ENCODE measurements at places on chromosomes 6 and 20. TPM values are rescaled to one million over a fixed set of nuclear protein-coding genes. Genes with fewer than 3 reads are reported as not detected.

The DAAM2 gene
- total RNA-seq = not detected

The PRND gene
- total RNA-seq = not detected

The TCF15 gene
- not detected for total RNA-seq

- DNase-seq = no peak
- no peaks in the 10 kb centered on the region for H3K27me3 ChIP-seq
- H3K36me3 ChIP-seq = no peaks in the 10 kb centered on the region
- no peak overlapping the region for H3K27ac ChIP-seq
These were observed 56.4 kb upstream of the VSTM2L start for GRCh38 chr20:37846573-37846972.

The ARFGAP1 gene
- 146 TPM for total RNA-seq

DNA sequence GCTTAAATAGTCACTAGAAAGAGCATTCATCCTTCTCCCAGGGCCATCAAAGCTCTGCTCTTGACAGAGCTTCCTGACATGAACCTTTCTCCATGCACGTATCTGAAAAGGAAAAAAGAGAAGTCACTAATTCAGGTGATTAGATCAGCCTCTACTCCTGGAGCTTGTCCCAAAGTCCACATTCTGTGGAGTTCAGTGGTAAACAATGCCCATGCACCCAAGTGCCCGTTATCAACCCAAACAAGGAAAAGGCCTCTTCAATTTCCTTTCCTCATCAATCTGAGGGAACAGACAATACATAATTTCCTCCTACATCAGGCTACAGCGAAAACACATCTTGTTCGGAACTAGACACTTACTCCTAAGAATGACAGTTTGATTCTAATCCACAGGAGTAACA is 129.2 kb upstream of the PCSK2 start:
- no peaks in the 10 kb centered on the region for H3K36me3 ChIP-seq
- H3K27me3 ChIP-seq = no peaks in the 10 kb centered on the region

DNA sequence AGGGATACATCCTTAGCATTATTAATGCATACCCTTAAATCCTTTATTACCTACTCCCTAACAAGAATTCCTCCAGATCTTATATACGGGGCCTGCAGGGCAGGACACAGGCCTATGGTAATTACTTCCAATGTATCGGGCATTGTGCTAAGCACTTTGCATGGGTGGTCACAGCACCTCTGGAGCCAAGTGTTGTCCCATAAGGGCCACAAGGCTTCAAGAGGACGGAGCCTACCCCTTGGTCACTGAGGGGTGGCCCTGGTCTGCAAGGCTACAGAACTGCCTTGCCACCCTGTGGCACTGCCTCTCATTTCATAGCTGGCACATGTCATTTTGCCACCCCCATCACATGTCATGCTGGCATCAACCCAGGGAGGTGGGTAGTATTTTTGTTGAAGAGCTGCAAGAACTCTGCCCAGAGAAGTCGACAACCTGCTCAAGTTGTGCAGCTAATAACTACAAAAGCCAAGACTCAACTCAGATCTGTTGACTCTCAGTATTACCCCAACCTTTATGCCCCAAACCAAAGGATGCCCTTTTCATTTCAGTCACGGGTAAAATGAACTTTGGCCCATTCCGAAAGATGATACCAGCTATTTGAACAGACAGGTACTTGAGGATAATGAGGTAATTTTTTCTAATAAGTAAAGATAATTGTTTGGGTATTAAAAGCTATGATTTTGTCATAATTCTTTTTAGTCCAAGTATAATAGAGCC is 144.1 kb upstream of the AKAP12 start:
- H3K27ac ChIP-seq = no peak overlapping the region
- peaks cover 18% of the 10 kb centered on the region for H3K4me1 ChIP-seq
- H3K27me3 ChIP-seq = no peaks in the 10 kb centered on the region
- H3K36me3 ChIP-seq = peaks cover 26% of the 10 kb centered on the region

The RAET1E gene
- total RNA-seq = 0.22 TPM

GRCh38 chr6:31126396-31127175 is 6.3 kb upstream of the CDSN start:
- H3K27me3 ChIP-seq = no peaks in the 10 kb centered on the region
- peaks cover 59% of the 10 kb centered on the region for H3K4me1 ChIP-seq
- peak overlapping the region; percentile 56 for H3K27ac ChIP-seq
- H3K36me3 ChIP-seq = peaks cover 41% of the 10 kb centered on the region
- no peak for DNase-seq

GRCh38 chr20:4918473-4918872 is 82.8 kb downstream of the SLC23A2 start:
- H3K27me3 ChIP-seq = no peaks in the 10 kb centered on the region
- DNase-seq = no peak
- H3K4me3 ChIP-seq = no peak overlapping the region
- H3K4me1 ChIP-seq = no peaks in the 10 kb centered on the region

GRCh38 chr20:40313730-40314129 is 375.3 kb downstream of the MAFB start:
- H3K27me3 ChIP-seq = peaks cover 34% of the 10 kb centered on the region
- no peaks in the 10 kb centered on the region for H3K4me1 ChIP-seq
- H3K4me3 ChIP-seq = no peak overlapping the region

DNA sequence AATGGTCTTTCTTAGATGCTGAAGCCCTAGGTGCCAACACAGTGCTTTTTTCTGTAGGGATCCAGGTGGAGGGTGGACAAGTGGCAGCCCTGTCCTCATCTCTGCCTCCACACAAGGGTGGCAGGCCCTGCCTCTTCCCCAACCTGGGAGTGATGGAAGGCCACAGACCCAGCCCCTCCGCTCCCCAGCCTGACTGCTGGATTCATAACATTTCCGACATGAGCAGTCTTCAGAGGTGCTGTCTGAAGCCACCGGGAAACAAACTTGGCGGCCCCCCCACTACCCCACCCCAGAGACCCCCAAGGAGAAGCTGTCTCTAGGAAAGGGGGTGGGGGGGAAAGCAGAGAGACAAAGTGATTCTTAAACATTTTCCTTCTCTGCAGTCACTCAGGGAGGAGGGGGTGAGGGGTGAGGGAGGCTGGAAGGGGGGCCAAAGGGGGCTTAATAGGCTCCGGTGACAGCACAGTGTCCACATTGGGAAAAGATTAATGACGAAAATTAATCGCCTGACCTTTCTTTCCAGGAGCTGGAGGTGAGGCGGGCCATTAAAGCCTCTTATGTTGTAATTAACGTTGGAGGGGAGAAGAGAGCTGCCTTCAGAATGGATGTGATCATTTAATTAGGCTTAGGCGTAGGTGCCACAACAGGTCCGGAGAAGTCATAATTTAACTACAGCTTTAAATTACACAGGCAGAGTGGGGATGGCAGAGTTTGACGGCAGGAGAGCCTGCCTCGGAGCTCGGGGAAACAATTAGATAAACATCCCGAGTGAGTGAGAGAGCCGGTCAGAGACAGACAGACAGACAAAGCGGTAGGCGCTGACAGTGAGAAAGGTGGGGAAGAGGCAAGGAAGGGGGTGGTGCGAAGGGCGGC is 76.8 kb upstream of the FOXP4 start:
- peak overlapping the region; percentile 2 for H3K27ac ChIP-seq
- no peaks in the 10 kb centered on the region for H3K36me3 ChIP-seq
- peak overlapping the region; percentile 61 for H3K4me3 ChIP-seq
- peaks cover 10% of the 10 kb centered on the region for H3K4me1 ChIP-seq
- DNase-seq = no peak

DNA sequence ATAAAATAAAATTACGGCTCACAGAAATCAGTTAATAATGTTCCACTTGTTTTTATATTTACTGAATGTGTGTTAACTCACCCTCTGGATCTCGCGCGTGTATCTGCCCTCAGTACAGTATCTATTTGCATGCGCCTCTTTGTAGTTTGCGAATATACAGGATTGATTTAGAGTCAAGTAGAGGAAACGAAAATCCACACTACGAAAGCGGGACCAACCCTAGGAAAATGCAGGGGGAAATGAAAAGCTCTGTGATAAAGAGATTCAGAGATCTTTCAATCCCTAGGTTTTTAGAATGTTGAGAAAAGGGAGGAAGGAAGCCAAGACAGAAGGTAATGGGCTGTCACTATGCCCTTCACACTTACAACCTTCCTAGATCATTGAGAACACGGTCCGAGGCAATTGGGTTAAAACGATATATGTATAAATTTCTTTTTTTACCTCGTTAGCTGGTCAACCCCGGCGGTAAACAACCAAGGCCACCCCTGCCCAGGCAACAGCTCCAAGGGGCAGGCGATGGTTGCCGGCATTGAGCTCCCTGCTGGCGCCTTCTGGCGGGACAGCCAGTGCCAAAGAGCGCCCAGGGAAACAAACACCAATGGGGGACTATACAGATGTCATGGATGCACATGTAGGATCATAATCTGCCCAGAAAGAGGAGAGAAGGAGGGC is 792 bp upstream of the FUT9 start:
- DNase-seq = peak; percentile 22
- H3K36me3 ChIP-seq = peaks cover 17% of the 10 kb centered on the region
- peak overlapping the region; percentile 72 for H3K4me3 ChIP-seq

GRCh38 chr20:64113444-64113775 is 6.0 kb upstream of the NPBWR2 start:
- H3K36me3 ChIP-seq = no peaks in the 10 kb centered on the region
- no peak overlapping the region for H3K27ac ChIP-seq
- DNase-seq = no peak
- no peaks in the 10 kb centered on the region for H3K4me1 ChIP-seq
- peaks cover 82% of the 10 kb centered on the region for H3K27me3 ChIP-seq

- no peak overlapping the region for H3K4me3 ChIP-seq
- no peak overlapping the region for H3K27ac ChIP-seq
- no peak for DNase-seq
- peaks cover 33% of the 10 kb centered on the region for H3K27me3 ChIP-seq
- H3K4me1 ChIP-seq = no peaks in the 10 kb centered on the region
These were observed 73.8 kb upstream of the ECI2 start for GRCh38 chr6:4209196-4209595.

DNA sequence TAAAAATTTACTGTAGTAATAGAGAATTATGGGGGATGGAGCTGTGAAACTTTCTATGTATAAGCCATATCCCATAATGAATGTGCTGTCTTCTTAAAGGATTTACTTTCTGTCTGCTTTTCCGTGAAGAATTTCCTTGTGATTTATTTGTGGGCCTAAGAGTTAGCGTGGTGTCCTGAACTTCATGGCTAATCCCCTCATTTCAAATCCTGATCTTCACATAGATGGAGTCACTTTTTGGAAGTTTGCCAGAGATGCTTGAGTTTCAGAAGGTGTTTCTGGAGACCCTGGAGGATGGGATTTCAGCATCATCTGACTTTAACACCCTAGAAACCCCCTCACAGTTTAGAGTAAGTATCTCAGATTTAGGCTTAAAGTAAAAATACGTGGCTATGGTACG is 19.4 kb upstream of the CLDN20 start:
- no peak overlapping the region for H3K27ac ChIP-seq
- H3K4me1 ChIP-seq = no peaks in the 10 kb centered on the region
- H3K36me3 ChIP-seq = peaks cover 21% of the 10 kb centered on the region

- H3K27me3 ChIP-seq = no peaks in the 10 kb centered on the region
- no peaks in the 10 kb centered on the region for H3K36me3 ChIP-seq
- DNase-seq = no peak
These were observed 266.7 kb upstream of the FLRT3 start for GRCh38 chr20:14604143-14604542.

- no peaks in the 10 kb centered on the region for H3K27me3 ChIP-seq
- no peaks in the 10 kb centered on the region for H3K36me3 ChIP-seq
- H3K27ac ChIP-seq = no peak overlapping the region
- no peak for DNase-seq
These were observed 10.9 kb downstream of the IL20RA start for GRCh38 chr6:137033828-137034227.

The MATN4 gene
- total RNA-seq = 0.17 TPM

DNA sequence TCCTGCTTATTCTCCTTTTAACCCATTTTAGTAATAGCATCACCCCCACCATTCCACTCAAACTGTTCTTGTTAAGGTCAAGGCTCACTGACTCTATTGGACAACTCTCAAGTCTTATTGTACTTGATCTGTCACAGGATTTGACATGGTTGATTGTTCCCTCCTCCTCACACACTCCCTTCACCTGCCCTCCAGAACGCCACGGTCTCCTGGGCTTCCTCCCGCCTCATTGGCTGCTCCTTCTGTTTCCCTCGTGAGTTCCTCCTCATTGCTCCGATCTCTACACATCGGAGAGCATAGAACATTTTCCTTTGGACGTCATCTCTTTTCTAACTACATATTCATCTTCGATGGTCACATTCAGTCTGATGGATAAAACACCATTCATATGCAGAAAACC is 55.1 kb downstream of the STMND1 start:
- no peak overlapping the region for H3K4me3 ChIP-seq
- H3K36me3 ChIP-seq = no peaks in the 10 kb centered on the region
- DNase-seq = no peak
- H3K27ac ChIP-seq = no peak overlapping the region
- H3K4me1 ChIP-seq = no peaks in the 10 kb centered on the region

The PGBD1 gene
- 3.1 TPM for total RNA-seq

The HSPA1L gene
- 4.2 TPM for total RNA-seq

The C20orf144 gene
- 0.45 TPM for total RNA-seq

The ACSS1 gene
- 3.6 TPM for total RNA-seq

DNA sequence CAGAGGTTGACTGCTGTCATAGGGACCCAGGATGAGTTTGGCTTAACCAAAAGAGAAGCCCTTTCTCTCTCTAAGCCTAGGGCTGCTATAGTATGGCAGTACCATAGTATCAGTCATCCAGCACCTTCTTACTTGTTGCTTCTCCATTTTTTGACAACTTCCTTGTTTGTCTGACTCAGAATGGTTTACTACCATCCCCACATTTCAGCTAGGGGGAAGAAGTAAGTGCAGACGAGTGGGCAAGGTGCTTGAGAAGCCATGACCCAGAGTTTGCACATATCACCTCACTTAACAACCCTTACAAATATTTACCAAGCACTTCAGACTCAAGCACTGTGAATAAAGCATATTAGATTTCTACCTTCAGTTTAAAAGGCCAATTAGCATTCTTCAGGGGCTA is 289.9 kb upstream of the TSHZ2 start:
- H3K4me3 ChIP-seq = no peak overlapping the region
- no peaks in the 10 kb centered on the region for H3K36me3 ChIP-seq
- H3K27me3 ChIP-seq = no peaks in the 10 kb centered on the region
- DNase-seq = no peak

The TINAG gene
- 17.4 TPM for total RNA-seq

DNA sequence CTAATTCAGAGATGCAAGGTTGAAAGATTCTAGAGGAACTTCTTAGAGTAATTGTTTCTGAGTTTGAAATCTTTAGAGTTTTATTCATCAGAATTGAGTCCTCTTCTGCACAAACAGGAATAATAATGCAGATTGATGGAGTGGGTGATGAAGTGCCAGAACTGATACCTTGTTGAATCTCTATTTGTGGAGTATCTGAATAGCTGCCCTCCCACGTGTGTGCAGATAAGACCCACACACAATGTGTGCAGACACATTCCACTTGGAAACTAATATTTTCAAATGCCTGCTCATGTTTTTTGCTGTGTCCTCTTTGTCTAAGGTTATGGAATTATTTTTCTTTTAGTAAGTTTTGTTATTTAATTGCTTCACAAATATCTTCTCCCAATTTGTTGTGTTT is 1167.8 kb upstream of the MAP3K7 start:
- no peaks in the 10 kb centered on the region for H3K4me1 ChIP-seq
- no peak overlapping the region for H3K4me3 ChIP-seq
- DNase-seq = no peak

The SCUBE3 gene
- total RNA-seq = 0.47 TPM

The PRKN gene
- total RNA-seq = 3.8 TPM

All from Calu3 (cell line).